ENCODE measurements at places on chromosomes 5 and 9.

DNA sequence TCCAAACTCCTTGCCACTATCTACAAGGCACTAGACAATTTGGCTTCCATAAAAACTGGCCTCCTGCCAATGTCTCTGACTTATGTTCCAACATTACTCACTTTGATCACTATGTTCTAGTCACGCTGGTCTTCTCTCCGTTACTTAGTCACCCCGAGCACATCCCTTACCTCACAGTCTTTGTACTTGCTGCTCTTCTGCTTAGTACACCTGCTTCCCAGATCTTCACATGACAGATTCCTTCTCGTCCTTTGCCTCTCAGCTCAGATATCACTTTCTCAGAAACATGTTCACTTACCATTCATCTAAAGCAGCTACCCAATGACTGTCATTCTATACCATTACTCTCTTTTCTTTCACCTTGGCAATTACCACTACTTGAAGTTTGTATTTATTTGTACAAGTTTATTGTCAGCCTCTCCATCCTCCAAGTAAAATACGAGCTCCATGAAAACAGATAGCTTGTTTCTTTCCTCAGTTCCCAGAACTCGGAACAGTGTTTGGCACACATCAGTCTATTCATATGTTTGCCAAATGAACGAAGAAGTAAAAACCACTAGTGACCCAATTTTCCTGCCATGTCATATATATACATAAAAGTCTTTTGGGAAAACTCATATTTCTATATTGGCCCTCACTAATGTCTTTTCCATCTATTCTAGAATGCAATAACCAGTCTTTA lies 5.9 kb upstream of the SLC22A5 start:
- no peak for DNase-seq

DNA sequence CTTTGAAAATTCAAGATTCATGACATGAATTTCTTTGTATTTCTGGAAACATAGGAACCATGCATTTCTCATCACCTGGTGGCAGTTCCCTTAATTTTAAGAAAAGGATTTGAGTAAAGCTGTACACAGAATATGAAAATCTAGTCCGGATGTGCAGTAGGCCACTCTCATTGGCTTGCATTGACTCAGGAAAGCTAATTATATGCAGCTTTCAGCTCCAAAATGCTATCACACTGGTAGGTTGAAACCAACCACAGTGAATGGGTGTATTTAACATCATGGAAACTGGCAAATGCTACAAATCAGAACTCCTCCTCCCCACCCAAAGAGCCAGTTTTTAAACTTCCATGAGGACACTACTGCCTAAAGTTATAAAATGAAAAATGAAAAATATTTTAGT lies 161.6 kb upstream of the FBXL17 start:
- DNase-seq = no peak

GRCh38 chr5:58188262-58188651 lies 271.6 kb downstream of the PLK2 start:
- DNase-seq = no peak

DNA sequence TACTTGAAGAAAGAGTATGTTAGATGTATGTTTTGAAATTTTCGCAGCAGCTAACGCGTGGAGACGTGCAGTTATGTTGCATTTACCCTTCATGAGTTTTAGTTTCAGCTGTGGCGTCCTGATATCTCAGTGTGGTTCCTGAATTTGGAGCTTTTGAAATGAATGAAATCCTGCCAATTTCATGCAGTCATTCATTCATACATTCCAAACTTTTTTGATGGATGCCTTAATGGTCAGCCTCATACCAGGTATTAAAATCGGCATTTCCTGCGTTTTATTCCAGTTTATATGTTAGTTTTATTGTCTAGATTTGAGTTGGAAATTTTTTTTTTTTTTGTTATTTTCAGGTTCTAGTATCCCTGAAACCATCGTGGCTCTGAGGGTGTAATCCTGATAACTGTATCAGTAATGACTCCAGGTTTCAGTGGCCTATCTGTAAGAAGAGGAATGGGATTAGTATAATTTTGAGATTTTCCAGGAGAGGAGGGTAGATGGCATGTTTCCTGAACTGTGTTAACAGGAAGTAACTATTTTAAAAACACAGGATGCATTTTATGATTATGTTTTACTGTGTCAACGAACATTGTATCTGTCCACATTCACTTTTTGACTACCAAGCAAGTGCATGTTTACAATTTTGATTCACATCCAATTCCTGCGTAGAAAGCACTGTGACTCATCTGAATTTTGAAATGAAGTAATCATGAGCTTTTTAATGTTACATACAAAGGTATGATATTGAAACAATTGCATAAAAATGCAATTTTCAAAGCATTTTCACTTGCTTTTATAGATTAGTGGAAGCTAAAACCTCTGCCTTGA lies 1.0 kb downstream of the FOCAD start:
- DNase-seq = peak; percentile 25

DNA sequence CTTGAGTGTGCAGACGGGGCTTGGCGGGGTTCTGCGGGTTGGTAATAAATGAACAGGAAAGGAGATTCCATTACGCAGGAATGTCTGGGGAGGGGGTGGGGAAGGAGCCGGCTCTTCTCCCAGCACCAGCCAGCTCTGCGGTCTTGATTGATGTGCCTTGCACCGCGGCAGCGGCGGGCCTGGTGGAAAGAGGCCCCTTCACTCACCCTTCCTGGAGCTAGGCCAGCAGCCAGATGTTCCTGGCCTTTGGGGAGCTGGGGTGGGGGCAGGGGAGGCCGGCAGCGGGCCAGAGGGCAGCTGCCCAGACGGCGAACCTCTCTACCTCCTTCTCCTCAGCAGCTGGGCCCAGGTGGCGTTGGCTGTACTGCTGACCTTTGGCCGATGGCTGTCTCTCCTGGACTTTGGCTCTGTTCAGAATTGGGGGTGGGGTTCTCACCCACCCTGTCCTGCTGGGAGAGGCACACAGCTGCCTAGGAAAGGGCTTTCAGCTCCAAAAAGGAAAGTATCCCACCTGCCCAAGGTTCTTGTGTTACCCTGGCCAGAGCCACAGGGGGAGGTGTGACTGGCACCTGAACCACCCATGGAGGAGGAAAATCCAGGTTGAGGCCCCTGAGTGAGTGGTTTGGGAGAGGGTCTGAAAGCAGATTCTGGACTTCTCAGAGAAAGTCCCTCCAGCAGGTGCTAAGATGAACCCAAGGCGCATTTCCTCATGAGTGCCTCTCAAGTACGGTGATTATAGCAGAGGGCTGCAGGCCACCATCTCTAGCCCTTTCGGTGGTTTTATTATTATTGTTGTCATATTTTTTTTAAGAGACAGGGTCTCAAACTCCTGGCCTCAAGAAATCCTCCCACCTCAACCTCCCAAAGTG lies 58.0 kb upstream of the SYNPO start:
- no peak for DNase-seq

DNA sequence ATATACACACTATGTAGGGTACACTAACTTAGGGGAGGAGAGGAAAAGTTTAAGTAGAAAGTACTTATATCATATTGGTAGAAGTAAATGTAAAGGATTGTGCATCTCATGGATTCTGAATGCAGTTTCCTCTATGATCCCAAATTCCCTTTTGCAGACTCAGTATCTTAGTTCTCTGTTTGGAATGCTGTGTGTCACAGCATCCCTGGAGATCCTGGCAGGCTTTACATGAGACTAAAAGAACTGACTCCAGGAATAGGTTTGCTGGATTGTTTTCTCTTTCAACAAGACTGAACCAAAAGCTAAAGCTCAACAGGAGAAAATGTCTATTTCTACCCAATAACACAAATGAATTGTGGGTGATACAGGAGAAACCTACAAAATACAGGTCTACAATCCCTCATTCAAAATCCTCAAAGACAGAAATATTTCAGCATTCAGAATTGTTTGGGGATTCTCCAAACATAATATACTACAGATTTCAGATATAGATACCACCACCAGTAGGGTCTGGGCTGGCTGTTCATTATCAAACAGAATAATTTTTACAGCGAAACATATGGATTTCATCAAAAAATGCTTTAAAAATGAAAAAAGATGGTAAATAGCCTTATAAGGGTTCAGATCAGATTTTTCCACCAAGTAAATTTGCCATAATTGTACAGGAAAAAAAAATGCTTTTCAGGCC lies 324.7 kb upstream of the GRAMD2B start:
- DNase-seq = no peak

- no peak for DNase-seq
Observed at GRCh38 chr5:150540615-150541396, 32.9 kb downstream of the NDST1 start.

- DNase-seq = no peak
Observed at GRCh38 chr9:34332076-34332964, 3.0 kb downstream of the NUDT2 start.

DNA sequence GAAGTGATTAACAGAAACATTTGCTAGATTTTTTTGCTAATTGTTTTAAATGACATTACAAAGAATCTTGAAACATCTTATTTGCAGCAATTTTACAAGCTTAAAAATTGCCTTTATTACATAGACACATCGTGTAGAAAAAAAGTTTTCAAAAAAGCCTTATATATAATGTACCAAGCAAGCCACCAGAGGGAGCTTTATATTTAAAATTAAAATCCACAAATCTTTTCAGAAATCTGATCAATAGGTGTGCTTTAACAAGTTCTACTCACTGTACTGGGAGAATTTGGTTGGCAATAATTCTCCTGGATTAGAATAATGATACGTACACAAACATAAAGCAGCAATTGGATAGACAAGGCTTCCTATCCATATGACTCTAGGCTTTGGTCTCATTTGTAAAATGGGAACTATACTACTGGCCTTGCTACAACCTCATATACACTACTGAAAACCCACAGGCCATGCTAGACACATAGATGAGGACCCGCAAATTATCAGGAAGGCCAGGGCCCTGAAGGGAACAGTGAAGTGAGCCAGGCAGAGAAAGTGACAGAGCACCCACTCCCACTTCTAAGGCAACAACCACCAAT lies 4.8 kb downstream of the PSMB7 start:
- DNase-seq = no peak

DNA sequence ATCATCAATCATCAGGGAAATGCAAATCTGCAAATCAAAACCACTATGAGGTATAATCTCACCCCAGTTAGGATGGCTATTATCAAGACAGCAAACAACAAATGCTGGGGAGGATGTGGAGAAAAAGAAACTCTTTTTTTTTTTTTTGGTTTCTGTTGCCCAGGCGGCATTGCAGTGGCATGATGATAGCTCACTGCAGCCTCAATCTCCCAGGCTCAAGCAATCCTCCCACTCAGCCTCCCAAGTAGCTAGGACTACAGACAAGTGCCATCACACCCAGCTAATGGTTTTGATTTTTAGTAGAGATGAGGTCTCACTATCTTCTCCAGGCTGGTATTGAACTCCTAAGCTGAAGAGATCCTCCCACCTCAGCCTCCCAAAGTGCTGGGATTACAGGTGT lies 5.4 kb upstream of the CNTRL start:
- DNase-seq = no peak

DNA sequence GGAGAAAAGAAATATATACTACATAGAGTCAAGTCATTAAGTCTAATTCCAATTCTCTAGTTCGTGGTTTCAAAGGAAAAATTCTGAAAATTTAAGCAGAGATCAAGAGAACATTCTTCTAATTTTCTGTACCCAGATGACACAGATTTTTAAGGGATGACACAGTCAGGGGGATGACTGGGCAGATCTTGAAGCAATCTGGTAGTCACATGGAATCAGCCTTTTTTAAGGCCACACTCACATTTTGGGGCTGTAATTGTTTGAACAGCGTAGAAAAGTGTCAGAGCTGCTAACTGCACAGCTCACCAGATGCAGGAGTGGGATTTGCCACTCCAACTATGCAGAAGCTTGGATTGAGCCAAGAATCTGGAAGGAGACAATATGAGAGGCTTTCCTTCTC lies 20.4 kb downstream of the PDE4D start:
- no peak for DNase-seq

GRCh38 chr9:117927354-117927753 lies 223.2 kb downstream of the TLR4 start:
- DNase-seq = no peak

DNA sequence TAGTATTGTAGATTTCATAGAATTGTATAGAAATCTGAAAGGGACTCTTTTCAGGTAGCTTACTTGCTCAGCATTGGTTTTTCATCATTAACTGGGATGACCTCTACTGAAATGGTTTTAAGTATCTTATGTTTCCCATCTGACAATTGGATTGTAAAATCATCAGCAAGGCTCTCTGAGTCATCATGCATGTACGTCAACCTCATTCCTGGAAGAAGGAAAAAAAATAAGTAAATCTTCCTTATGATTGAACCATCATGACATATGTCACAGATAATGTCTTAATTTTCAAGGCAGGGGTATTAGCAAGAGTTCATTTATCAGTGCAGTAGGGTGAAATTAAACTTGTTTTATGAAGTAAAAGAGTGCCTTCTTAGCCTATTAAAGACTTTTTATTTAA lies 74.9 kb upstream of the CER1 start:
- DNase-seq = no peak

- no peak for DNase-seq
Observed at GRCh38 chr5:161263191-161263590, 283.3 kb downstream of the GABRB2 start.

DNA sequence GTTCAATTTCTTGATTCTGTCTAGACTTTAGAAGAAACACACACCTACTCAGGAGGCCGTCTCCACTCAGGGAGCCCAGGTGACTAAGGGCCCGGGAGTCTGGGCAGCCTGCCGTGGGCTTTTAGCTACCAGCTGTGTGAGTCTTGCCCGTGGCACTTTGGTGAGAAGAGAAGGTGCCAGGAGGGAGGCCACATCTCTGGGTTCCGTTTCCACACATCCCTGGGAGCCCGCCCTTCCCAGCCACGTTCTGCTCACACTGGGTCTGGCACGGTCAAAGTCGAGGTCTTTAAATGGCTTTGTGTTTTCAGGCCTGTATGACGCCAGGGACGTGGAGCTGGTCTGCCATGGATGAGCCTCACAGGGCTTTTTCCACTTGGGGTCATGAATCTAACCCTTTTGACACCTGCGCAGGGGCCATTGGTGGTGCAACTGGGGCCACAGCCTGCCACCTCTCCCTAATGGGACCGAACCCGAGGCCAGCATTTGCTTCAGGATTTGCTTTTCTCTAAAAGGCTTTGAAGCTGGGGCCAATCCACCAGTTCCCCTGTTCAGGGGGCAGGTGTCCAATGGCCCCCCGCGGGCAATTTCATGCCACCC lies 17.2 kb upstream of the FCN2 start:
- no peak for DNase-seq

GRCh38 chr5:113125371-113125770 lies 148.8 kb downstream of the DCP2 start:
- no peak for DNase-seq

GRCh38 chr9:128916204-128916603 lies 4.6 kb upstream of the PHYHD1 start:
- DNase-seq = no peak

GRCh38 chr5:78275998-78276543 lies 18.4 kb downstream of the AP3B1 start:
- no peak for DNase-seq

DNA sequence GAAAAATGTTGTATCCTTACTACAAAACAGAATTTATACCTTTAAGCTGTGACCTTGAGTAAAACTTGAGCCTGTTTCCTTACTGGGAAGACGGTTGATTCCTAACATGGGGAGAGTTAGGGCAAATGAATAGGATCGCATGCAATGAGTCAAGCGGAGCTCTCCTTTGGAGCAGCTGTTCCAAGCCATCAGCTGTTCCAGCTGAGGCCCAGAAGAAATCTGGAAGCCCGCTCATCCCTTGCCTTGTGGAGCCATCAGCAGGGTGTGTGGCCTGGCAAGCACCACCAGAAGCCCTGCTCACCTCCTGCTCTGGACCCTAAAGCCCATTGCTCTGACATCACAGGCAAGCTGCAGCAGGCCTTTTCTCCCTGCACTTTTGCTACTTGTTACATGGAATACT lies 8.0 kb downstream of the KIAA1191 start:
- no peak for DNase-seq
